ENCODE measurements at places on chromosomes 4 and X.

DNA sequence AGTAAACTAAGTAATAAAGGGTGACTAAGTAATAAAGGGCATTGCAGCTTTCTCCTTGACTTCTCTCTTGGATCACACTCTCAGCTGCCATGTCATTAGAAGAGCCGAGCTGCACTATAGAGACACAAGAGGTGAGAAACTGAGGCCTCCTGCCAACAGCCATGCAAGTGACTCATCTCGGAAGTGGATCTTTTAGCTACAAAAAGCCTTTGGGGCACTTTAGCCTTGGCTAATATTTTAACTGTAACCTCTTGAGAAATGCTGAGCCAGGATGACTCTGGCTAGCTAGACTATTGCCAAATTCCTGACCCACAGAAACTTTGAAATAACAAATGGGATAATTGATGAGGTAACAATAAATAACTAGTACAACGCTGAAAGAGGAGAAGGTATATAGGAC lies 1.5 kb upstream of the NEIL3 start:
- DNase-seq, result no peak

- DNase-seq, result no peak
Measured at GRCh38 chr4:48255959-48256342, 13.7 kb downstream of the TEC start.

DNA sequence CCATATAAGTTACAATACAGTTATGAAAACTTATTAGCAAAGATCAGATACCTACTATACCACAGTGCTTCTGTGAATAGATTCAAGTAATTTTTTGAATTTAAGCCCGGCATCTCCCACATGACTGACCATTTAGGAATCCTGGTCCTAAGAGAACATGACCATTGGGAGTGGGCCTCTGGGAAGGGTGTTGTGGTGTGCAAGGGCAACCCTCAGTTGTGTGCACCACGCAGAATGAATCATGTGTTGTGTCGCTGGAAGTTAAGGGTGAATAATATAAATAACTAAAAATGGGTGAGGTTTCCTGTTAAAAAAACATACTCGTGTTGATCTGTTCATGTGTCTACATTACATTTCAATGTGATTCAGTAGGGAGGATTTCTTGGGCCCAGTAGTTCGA lies 15.5 kb downstream of the CPE start:
- DNase-seq, result no peak

DNA sequence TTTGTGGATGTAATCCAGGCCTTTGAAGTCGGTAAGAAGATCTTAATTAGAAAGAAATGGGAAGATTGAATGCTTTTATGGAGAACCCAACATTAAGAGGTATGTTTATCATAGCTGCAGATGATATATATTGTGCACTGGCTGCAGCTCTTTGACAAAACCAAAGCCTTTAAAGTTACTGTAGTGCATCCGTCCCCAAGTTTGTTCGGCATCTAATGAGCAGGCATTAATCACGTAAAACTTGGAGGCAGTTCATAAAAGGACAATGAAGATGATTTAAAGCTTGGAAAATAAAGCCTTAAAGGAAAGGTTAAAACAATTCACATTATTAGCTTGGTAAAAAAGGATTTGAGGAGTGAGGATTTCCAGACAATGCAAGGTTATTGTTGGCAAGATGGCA lies 150.8 kb upstream of the ARX start:
- no peak for DNase-seq

DNA sequence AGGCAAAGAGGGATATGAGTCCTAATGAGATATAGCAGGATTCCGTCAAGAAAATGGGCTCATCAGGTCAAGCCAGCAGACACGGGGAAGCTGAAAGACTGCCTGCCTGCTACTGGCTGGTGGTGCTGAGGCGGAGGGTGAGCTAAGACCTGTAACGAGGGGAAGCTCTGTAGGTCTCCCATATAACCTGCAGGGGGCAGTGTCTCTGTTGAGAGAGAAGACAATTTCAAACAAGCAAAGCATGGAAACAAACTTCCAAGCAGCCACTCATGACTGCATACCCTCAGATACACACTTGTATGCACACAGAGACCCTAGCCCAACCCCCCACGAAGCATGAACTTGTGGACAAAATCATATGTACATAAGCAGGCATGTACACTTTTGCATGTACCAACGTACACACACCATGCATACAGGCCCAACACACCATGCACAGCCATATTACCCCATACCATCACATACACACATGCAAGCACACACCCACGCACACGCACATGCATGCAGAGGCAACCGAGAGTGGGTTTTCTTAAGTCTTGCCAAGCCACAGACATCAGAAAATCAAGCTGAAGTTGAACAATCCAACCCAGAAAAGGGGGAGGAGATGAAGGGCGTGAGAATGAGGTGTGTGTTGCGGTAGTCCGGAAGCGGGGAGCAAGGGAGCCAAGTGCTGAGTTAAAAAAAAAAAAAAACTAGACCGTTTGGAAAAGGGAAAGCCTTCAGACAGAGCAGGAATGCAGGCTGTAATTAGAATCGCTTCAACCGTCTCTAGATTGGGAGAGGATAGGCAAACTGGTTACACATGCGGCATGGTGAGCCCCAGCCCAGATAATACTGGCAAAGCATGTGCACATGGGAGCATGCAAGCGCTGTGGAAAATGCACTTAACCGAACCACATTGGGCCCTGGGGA lies 71.0 kb downstream of the PJA1 start:
- peak; percentile 36 for DNase-seq

DNA sequence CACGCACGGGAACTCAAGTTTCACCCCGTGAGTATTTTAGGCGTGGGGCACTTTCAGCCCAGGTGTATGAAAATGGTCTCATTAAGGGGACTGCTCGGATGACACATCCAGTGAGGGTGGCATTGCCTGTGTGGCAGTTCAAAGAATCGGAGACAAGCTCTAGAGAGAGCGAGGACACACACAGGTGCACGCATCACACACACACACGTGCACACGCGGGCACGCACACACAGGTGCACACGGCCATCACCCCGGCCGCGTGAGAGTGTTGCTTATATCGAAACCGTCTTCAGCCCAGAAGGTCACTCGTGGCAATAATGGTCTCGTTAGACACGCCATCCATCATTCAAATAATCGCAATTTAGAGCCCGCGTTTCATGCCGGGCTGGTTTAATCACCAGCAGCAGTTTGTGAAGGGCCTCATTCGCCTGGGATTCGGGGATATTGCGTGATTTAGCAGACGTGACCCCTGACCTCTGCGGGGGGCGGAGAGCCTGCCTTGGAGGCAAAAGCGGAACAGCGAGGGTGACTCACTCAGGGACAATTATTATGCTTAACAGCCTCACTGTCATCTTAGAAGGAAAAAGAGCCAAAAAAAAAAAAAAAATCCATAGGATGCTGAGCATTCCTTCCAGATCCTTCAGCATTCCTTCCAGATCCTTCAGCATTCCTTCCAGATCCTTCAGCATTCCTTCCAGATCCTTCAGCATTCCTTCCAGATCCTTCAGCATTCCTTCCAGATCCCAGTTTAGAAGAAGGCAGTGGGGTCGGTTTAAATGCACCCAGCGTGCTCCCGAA lies 89.4 kb upstream of the PPP2R3B start:
- DNase-seq, result no peak

DNA sequence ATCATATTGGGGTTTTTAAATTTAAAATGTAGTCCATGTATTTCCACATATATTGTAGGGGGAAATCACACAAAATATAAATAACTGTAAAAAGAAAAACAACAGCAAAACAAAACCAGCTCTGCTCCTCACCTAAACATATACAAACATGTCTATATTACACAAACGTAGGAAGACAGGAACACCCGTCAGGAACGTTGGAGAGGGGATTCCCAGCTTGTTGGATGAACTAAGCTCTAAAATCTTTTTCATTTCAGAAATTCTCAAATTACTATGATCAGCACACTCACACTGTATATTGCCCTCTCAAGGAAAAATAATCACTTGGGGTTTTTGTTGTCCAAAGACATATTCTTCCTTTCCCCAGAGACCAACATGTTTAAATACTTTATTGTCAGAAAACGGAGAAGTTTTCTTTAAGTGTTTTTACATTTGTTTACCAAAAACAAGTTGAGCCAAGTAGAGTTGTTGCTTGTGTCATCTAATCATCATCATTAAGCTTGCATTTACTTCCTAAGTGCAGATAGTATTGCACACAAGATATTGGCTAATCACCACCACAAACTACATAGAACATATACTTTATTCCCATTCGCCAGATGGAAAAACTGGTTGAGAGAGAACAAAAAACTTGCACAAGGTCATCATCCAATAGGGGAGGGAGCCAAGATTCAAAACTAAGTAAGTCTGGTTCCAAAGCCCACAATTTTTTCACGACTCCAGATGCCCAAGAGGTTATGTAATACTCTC lies 2.4 kb upstream of the TLR10 start:
- DNase-seq, result no peak

DNA sequence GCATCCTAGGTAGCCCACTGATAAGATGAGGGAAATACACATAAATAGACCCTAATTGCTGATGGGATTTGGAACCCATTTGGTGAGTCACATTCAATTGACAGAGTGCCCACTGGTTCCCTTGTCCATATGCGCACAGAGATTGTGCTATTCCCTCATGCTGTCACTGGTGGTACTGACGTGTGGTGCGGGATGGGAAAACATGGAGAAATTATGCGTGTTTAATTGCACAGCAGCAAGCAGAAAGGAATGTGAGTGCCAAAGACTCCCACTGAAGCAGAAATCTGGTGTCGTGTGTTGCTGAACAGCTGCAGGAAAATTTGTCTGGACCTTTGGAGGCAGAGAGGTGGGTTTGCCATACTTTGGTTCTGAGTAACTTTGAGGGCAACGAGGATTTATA lies 92.2 kb downstream of the NHSL2 start:
- no peak for DNase-seq

DNA sequence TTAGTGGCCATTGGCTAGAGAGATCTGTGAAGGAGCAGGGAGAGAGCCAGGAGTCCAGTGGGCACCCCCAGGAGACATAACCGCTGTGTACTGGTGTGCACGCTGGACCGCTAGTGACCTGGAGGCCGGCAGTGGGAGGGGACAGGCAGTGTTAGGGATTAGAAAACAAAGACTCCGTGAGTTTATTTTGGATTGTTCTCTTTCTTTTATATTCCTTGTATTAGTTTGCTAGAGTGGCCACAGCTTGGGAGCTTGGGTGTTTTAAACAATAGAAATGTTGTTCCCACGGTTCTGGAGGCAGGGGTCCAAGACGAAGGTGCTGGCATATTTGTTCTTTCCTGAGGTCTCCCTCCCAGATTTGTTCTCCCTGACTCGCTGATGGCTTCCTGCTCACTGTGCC lies 266.4 kb downstream of the RAPGEF2 start:
- DNase-seq, result no peak

DNA sequence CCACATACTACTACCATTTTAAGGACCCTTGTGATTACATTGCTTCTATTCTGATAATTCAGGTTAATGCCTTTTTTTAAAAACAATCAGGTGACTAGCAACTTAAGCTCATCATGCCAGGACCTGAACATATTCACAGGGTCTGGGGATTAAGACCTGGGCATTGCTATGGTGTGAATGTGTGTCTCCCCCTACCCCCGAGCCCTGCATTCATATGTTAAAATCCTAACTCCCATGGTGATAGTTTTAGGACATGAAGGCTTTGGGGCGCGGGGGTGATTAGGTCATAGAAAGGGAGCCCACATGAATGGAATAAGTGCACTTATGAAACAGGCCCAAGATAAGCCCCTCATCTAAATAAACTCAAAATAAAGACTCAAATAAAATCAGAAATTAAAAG lies 734.4 kb upstream of the PABPC4L start:
- DNase-seq, result no peak

- DNase-seq, result no peak
Measured at GRCh38 chrX:54934058-54934457, 13.4 kb downstream of the TRO start.

DNA sequence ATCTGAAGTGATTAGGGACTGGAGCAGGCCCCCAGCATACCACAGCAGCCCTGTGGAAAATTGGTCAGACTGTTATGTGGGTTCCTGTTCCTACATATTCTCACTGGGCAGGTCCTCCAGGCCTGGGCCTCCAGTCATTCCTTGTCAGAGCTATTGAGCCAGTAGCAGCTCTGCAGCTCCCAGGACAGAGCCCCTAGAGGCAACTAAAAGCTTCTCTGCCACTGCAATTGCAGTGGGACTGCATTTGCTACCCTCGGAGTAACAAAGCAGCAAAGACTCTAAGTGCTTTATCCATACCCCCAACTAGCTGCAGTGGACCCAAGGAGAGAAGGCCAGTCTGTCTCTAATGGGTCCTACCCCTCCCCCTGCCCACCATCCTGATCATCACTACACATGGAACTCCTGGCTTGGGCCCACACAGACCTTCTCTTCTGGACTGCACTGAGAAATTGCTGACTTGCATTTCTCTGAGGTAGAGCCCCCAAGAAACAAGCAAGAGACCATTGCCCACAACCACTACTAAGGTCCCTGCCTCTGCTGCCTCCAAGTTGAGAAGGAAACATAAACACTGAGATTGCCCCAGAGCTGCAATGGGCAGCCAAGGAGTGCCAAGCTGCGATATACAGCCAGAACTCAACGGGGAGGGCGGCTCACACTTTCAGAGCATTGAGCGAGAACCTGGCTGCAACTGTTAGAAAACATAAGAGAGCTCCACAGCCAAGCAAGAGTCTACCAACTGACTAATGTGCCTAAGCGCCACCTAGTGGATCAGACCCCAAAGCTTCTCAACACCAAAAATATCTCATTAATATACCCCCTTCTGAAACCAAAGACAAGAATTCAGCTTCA lies 738.7 kb upstream of the NDST4 start:
- DNase-seq, result peak; percentile 28

GRCh38 chr4:13240066-13240465 lies 244.1 kb downstream of the RAB28 start:
- DNase-seq, result peak; percentile 6

DNA sequence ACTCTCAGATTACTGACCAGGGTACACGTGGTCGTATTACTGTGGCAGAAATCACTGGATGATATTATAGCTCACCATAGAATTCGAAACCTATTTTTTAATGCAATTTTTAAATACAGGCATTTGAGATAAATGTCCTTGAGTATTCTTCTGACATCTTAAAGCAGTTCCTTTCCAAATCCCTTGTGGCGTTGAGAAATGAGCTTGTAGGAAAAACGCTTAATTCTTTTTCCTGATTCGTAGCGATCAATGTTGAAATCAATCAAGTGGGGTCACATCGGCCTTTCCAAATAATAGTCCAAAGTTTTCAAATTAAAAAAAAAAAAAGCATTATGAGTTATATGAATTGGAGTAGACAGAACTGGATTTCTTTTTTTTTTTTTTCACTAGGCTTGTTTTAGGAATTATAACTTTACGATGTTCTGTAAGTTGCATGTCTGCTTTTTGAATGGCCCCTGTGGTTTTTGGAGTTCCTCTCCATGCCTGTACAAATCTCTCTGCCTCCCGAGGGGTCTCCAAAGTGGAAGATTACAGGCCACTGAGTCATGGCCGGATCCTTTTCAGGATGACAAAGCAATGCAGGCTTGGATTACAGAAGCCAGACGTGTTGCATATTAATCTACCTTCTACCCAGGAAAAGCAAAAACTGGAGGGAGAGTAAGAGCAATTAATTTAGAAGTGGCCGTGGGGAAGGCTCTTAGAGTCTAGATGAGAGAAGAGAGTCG lies 226.1 kb downstream of the SHOX start:
- DNase-seq, result no peak

GRCh38 chrX:11212741-11213140 lies 80.5 kb upstream of the AMELX start:
- no peak for DNase-seq

GRCh38 chr4:94843216-94843615 lies 85.5 kb downstream of the BMPR1B start:
- no peak for DNase-seq
